ENCODE measurements at places on chromosomes 2 and 18.
A peak's percentile ranks its signal among the peaks of the same experiment; 100 is the strongest.

DNA sequence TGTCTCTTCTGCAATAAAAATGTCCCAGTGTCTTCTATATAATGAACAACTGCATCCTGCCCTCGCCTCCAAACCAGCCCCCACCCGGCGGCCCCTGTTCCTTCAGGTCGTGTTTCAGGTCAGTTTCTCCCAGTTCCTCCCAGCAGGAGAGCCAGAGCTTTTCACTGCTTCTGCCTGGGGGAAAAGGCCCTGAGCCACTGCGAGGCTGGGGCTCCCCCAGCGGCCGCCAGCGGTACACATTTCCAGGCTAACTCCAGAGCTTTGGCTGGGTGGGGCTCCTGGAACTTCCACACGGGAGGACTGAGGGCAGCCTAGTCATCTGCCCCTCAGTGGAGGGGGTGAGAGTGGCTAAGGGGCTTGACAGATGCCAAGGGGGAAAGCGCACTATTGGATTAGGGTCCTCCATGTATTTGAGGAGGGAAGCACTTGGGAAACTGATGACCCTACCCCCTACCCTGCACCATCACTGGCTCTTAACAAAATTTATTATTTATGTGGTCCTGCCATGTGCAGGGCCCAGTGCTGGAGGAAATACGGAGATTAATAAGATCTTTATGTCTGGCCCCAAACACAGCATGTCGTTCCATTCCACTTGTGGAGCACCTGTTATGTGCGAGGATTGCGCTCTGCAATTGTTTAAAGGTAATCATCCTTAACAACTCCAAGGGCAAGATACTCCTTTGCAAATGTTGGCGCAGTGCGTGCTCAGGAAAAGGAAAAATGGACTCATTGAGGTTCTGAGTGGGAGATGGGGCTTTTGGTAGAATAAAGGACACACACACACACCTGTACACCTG, 17.3 kb upstream of the CYS1 start:
- peak; percentile 58 for DNase-seq

GRCh38 chr2:3189076-3189591, 188.5 kb downstream of the EIPR1 start:
- DNase-seq: no peak

- DNase-seq: no peak
Observed at GRCh38 chr2:54570925-54571694, 115.0 kb downstream of the SPTBN1 start.

- DNase-seq: no peak
Observed at GRCh38 chr18:75696391-75696790, 268.9 kb upstream of the SMIM21 start.

DNA sequence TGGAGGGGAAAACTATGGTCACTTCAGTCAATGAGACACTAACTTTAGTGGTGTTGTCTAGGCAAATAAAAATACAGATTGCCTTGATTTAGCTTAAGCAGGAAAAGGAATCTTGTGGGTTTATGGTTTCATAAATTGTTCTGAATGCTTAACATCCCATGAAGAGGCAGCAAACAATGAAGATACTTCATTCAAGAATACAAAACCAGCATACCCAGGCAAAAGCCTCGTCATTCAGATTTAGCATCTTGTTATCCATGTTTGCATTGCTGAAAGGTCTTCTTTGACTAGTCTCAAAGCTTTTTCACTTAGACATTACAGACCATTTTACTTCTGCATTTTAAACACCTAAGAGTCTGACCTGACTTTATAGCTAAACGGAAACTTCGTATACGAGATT, 272.7 kb upstream of the FSHR start:
- no peak for DNase-seq

DNA sequence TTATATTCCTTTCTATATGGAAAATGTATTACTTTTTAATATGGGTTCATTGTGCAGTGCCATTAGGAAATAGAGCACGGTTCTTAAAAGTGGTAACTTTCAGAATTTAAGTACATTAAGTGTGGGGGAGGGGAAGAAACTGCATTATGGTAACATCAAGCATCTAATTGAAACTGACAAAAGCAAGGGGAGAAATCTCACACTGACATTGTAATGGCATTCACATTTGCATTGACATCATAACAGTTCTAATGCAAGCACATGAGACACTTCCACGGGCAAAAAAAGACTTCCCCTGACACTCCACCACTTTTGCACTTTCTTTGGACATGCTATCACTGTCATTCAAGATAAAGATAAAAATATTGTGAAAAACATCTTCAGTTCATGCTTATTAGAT, 431.3 kb upstream of the SMIM21 start:
- no peak for DNase-seq

GRCh38 chr18:46711444-46711863, 45.4 kb downstream of the ST8SIA5 start:
- DNase-seq: no peak

- no peak for DNase-seq
Observed at GRCh38 chr2:51866361-51866760, 834.4 kb upstream of the NRXN1 start.

DNA sequence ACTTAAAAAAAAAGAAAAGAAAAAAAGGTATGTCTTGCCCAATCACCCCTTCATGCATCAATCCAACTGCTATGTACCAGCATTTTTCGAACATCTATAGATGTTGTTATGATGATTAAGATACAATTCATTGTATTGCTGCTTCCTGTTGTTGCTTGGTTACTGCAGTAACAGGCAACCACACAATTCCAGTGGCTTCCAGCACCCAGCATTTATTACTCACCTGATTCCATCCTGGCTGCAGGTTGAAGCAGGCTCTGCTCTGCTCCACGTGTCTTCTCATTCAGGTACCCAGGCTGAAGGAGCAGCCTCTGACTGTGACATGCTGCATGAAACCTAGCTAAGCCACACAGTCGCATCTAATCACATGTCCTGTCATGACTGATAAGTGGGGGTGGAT, 196.9 kb downstream of the INO80D start:
- DNase-seq: peak; percentile 30

DNA sequence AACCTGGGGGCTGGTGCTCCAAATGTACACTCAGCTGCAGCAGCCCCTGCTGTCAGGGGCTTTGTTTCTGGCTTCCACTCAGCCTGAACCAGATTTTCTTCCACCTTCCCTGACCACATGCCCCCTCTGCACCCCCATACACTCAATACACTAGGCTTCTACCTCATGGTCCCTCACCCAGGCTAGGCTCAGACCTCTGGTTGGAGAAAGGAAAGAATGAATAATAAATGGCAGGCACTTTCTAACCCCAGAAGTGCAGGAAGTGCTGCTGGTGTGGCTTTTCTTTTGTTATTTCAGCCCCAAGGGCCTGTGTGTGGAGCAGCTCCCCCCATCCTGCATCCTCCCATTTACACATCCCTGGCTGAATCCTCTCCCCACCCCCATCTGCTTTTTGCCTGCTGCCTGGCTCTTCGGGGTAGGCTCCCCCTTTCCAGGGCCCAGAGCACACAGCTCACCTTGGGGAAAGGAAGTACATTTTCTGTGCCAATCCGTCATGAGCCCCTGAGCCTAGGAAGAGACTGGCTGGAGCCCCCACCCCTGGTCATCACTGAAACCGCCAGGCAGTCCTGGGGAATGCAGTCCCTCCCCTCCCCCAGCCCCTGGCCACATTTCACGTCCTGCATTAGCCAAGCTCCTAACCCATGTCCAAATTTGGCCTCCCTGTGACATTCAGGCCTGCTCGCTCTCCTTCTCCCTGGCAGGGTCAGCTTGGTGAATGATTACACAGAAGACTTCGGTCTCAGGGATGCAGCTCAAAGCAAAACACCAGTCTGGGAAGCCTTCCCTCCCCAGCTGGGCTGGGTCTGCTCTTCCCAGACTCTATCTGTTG, 2.6 kb downstream of the DYSF start:
- no peak for DNase-seq

DNA sequence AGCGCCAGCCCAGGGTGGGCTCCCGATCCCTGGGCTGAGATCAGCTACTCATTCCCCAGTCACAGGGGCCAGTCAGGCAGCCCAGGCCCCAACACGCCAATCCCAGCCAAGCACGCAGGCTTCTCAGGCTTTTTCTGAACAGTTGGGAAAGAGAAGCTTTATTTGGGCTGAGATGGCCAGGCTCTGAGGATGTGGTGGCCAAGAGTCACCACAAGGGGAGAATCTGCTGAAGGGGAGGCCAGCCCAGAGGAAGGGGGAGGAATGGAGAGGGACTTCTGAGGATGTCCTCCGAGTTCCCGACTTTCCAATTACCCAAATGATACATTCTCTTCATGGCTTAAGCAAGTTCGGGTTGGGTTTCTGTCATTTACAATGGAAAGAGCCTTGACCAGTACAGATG, 2.8 kb upstream of the DIPK1C start:
- DNase-seq: no peak

GRCh38 chr2:239714116-239714515, 311.0 kb downstream of the NDUFA10 start:
- DNase-seq: no peak

GRCh38 chr2:233519787-233520611, 46.6 kb downstream of the USP40 start:
- DNase-seq: no peak

DNA sequence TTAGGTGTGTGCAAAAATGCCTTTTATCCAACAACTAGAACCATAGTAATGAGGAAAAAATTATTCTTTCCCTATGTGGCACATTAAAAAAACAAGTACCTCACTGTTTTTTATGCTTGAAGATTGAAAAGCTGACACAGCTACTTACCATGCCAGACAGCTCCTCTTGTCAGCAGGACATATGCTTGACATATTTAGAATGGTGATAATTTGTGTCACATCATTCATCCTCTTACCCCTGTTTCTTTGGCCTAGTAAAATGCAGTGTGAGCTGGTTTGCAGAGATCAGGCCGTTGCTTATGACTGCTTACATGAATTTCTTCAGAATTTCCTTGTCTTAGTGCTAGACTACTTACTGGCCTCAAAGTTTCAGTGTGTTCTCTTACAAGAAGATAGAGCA, 869.9 kb downstream of the LRP1B start:
- DNase-seq: no peak

GRCh38 chr2:215970425-215970824, 42.9 kb downstream of the MREG start:
- DNase-seq: no peak

DNA sequence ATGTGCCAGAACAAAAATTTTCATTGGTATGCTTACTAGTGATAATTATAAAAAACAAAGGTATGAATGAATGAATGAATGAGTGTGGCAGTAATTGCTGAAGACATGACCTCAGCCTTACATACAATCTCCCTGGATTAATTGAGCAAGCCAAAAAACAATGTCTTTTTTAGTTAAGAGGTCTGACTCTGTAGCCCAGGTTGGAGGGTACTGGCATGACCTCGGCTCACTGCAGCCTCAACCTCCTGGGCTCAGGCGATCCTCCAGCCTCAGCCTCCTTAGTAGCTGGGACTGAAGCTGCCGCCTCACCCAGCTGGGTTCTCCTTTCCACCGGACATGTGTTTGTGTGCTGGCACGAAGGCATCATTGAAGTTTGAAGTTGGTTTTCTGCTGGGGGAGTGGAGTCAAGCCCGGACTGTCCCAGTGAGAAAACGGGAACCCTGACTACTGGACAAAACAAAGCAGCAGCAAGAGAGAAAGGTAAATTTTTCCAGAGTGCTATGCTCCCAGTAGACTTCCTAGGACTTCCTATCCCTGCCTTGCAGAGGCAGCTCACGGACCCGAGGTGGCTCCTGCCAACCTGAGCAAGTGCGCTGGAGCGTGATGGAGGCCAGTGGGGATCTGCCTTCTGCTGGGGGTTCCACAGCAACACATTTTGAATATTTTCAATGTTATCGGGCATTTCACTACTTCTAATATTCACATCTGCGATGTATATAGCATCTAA, 6.4 kb upstream of the IMP4 start:
- no peak for DNase-seq

DNA sequence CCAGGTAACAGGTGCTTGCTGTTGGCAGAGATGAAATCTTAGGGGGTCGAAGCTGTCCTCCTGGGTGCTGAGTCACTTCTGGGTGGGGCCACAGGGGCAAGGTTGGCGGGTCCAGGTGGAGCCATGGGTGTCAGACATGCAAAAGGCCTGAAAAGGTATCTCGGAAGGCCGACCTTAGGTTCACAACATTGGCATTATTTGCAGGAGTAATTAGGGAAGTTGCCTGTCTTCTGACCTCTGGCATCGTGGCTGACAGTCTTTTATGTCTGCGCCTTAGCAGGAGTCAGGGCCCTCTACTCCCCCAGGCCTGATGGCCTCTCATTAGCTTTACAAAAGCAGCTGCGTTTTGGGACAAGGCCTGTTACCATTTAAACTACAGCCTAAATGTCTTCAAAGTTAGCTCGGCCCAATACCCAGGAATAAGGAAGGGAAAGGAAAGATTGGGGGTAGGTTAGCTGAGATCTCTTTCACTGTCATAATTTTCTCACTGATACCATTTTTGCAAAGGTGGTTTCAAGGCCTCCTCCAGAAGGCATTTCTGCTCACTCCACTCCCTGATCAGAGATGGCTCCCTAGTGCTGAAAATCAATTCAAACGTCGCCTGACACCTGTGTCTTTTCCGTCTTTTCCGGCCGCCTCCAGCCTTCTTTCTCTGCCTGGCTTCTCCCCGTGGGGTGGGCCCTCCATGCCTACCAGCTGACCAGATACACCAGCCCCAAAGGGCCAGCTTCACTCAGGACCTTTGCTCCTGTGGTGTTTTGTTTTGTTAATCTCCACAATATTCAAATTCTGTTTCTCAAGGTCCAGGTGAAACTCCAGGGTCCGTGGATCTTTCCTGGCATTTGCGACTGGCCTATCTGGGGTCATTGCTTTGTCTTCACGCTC, 90.8 kb downstream of the RHOB start:
- no peak for DNase-seq

- DNase-seq: no peak
Observed at GRCh38 chr2:73078457-73079411, 7.2 kb upstream of the SFXN5 start.

GRCh38 chr2:101121174-101121573, 30.0 kb downstream of the TBC1D8 start:
- no peak for DNase-seq

DNA sequence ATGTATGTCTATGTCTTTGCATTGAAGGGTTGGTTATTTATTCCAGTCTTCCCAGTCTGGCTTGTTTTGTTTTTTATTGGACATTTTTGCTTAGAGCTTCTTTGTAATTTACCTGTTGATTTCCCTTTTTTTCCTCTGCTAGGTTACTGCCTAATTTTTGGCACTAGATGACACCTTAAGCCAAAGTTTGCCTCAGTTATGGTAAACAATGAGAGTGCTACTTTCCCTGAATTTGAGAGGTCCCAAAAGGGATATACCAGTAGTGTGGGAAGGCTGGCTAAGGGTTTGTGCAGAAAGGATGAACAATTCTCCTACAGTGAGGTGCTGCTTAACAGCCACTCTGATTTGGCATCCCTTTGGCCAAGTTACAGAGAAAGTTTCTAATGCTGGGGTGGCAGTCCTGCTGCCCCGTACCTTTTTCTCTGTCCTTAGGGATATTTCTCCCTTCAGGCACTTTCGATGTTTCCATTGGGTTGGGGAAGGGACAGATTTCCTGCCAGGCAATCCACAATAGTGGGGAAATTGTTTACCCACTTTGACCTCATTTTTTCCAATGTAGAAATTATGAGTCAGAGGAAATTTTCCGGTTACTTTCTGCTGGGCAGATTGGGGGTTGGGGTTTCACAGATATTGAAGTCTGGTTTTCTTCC, 354.9 kb downstream of the PTPRM start:
- no peak for DNase-seq

DNA sequence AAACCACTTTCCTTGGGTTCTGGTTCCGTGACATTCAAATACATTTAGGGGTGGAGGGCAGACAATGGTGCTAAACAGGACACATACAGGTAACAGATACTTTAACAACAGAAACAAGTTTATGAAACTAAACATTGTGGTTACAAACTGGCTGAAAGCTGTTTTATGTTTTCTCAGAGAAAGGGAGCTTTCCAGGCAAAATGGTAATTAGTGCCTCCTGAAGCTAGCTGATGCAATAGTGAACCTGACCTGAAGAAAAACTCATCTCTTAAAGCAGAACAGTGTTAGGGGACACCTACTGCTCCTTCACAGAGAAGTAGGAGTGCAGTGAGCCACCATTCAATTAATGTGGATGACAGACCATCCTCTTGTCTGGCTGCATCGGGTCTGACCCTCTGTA, 138.9 kb downstream of the CCDC148 start:
- no peak for DNase-seq

Data from NCI-H774 (cell line).